ENCODE measurements at places on chromosomes 3 and 15. TPM values are rescaled to one million over a fixed set of nuclear protein-coding genes. Genes with fewer than 3 reads are reported as not detected.
A peak's percentile ranks its signal among the peaks of the same experiment; 100 is the strongest.

DNA sequence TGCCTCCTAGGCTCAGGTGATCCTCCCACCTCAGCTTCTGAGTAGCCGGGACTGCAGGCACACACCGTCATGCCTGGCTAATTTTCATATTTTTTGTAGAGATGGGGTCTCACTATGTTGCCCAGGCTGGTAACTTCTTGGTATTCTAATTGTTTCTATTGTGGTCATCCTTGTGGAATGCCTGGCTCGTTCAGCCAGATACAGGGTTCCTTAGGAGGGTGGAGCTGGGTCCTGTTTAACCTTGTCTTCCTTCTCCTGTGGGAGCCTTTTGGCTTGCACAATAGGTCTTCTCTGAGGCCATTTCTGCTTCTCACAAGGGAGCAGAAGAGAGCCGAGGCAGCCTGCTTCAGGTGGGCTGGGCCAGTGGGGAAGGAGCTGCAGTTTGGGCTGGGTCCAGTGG is 15.7 kb downstream of the PLEKHO2 start:
- DNase-seq: no peak

GRCh38 chr3:187079090-187080022 is 59.9 kb downstream of the RPL39L start:
- DNase-seq: no peak

DNA sequence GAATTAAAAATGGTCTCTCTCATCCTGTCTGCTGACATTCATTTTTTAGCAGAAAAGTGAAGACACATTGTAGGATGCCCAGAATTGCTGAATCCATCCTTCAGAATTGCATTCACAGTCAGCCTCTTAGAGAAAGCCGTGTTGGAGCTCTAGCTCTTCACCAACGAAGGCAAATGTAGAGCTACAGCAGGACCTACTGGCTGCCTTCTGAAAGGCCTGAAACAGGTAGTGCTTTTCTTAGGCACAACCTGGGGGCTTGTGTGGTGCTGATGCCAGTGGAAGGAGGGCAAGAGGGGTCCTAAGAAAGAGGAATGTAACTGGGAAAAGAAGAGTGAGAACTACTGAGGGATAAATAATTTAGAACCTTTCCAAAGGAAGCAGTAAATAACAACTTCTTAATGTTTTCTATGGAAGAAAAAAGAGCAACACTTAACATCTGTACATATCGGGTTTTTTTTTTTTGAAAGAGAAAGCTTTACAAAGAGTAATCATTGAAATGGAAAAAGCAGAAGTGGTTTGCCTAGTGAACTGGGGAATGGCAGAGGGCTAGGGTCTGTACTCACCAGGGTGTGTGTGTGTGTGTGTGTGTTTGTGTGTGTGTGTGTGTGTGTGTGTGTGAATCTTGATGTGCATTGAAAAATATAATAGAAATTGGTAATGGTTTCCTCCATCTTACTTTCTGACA is 297.8 kb downstream of the SATB1 start:
- DNase-seq: peak; percentile 25

DNA sequence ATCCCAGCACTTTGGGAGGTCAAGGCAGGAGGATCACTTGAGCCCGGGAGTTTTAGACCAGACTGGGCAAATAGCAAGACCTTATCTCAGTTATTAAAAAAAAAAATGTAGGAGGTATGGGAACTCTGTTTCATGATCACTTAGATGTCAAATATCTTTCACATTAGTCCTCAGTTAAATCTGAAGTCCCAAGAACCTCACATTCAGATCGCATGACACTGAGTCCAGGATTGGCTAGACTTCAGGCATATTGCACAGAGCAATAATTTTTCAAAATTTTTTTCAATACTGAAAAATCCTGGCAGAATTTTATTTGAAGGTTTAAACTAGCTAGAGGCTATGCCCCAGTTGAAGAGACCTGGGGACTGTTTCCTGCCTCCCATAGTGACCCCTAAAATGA is 56.3 kb upstream of the ZNF148 start:
- no peak for DNase-seq

The GOLGA6A gene
- total RNA-seq: not detected

The VPS8 gene
- 57.4 TPM for total RNA-seq
